Uterus (tissue), 4 donors: ENCODE measurements at places on chromosomes 6 and 20. TPM values are rescaled to one million over a fixed set of nuclear protein-coding genes. Genes with fewer than 3 reads are reported as not detected.

BCAS4 gene
- total RNA-seq: not detected

ATP6V1G2 gene
- 1.2 TPM for total RNA-seq

IER3 gene
- 23.8 TPM for total RNA-seq

CYP21A2 gene
- total RNA-seq: 4.1 TPM

AKIRIN2 gene
- 41.5 TPM for total RNA-seq

AKAP7 gene
- total RNA-seq: 24.3 TPM

OR2H1 gene
- total RNA-seq: not detected

DNA sequence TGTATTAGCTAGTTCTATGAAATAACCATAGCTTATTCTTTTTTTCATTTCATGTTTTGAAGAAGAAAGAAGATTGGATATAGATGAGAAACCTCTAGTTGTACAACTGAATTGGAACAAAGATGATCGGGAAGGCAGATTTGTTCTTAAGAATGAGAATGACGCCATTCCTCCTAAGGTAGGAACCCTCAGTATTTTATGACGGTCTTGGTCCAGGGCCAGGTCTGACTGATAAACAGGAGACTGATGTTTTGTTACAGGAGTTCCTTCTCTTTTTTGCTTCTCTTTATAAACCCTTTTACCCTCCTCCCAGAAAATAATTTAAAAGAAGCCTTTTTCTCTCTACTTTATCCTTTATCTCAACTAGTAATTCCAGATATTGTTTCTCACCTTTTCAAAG is 43.6 kb downstream of the AFDN start:
- peak; percentile 56 for DNase-seq

GRCh38 chr6:134114918-134115714 is 62.7 kb upstream of the SLC2A12 start:
- no peak for DNase-seq

GRCh38 chr6:52524918-52525317 is 51.9 kb downstream of the TRAM2 start:
- DNase-seq: no peak

DNA sequence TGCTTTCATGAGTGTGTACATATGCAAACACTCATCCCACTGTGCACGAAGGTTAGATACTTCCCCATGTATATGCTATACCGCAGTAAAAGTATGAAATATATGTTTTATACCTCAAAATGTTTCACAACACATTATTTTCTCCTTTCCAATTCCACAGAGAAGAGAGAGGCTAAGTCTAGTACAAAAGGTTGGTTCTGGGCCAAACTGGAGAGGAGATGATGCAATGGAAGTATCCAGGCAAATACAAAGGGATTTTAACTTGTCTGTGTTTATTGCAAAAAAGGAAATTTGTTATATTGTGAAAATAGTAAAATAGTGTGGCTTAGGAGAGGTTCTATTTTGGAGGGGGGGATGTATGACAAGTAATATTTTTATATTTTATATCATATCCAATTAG is 112.6 kb downstream of the PLCB1 start:
- DNase-seq: no peak

- DNase-seq: peak; percentile 19
Observed at GRCh38 chr20:57092112-57092899, 174.1 kb downstream of the BMP7 start.

DNA sequence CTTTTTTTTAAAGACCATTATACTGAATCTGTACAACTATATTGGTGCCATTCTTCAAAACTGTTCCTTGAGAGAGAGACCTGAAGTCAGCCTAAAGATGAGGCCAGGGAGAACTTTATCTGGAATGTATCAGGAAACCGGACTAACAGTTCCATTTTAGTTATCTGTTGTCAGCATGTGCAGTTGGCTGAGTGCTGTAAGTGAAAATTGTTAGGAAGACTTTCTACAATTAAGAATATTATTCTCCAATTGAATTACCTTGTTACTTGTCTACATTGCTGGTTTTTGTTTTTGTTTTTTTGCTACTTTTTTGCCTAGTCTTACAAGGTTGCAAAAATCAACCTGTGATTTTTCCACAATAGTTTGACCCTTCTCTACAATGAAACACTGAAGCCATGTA is 7.5 kb downstream of the CEP57L1 start:
- no peak for DNase-seq

DNA sequence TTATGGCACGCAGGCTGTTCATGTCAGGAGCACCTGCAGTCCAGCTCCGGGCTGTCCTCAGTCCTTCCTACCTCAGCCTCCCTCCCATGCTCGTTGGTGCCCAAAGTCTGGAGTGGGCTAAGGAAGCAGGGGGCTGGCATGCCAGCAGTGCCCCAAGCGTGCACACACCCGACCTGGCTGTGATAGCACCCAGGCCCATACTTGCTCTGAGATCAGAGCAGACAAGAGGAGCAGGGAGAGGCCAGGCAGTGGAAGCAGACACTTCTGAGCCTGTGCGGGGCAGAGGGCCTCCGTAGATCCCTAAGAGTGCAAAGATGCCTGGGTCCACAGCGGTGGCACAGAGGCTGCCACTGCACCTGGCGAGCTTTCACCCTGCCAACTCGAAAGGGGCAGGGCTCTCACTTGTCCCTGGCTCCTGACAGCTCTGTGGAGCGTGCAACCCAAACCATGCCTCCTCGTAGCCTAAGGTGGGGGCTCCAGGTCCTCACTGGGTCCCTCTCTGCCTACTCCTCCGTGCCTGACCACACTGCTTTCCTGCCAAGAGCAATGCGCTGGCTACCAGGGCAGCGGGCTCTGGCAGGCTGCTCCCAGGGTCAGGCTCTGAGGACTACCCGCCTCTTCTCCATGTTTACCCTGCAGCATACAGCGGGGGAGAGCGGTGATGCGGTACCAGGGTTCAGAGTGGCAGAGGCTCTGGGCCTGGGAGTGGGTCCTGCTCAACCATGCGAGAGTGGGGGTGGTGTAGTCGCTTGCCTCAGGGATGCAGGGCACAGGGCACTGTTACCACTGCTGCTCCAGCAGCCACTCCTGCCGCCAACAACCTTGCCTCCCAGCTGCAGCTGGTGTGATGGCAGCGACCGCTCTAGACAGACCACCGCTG is 59.5 kb downstream of the MANEA start:
- DNase-seq: no peak

GRCh38 chr6:125952764-125953501 is 3.6 kb upstream of the HINT3 start:
- DNase-seq: no peak
